ENCODE measurements at places on chromosomes 5 and 9.
A peak's percentile ranks its signal among the peaks of the same experiment; 100 is the strongest.

GRCh38 chr5:143886096-143886495, 74.1 kb downstream of the HMHB1 start:
- no peaks in the 10 kb centered on the region for H3K36me3 ChIP-seq
- peaks cover 16% of the 10 kb centered on the region for H3K27me3 ChIP-seq
- H3K4me3 ChIP-seq, result no peak overlapping the region

DNA sequence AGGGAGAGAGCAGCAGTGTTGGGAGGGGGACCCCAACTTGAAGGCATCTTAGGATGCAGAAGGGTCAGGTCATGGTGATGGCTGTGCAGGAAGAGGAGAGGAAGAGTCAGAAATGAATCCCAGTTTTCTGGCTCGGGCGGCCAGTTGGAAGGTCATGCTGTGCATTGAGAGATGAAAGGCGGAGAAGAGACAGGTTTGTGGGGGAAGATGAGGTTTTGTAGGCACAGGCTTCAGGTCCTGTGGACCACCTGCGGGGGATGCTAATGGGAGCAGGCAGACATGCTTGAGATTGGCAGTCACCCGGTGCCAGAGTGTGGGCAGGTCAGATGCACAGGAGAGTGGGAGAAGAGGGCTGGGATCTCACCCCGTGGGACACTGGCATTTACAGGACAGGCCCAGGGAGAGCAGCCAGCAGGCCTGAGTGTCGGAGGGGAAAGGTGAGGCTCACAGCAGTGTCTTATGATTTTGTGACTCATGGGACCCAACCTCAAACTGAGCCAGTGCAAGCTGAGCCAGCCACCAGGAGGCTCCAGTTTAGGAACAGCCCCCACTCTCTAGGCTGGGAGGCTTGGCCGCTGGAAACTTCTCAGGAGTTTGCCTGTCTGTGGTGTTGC, 17.5 kb downstream of the STXBP1 start:
- H3K36me3 ChIP-seq, result no peaks in the 10 kb centered on the region
- H3K27ac ChIP-seq, result no peak overlapping the region
- H3K27me3 ChIP-seq, result no peaks in the 10 kb centered on the region
- no peak overlapping the region for H3K4me3 ChIP-seq

GRCh38 chr9:136840140-136840876, 2.0 kb upstream of the AJM1 start:
- peaks cover 6% of the 10 kb centered on the region for H3K36me3 ChIP-seq
- no peak overlapping the region for H3K4me3 ChIP-seq
- H3K27me3 ChIP-seq, result peaks cover 5% of the 10 kb centered on the region
- DNase-seq, result no peak
- H3K27ac ChIP-seq, result no peak overlapping the region

GRCh38 chr9:38432922-38433510, 8.8 kb upstream of the IGFBPL1 start:
- H3K27me3 ChIP-seq, result peaks cover 4% of the 10 kb centered on the region
- peaks cover 3% of the 10 kb centered on the region for H3K4me1 ChIP-seq
- no peak overlapping the region for H3K4me3 ChIP-seq
- no peaks in the 10 kb centered on the region for H3K36me3 ChIP-seq
- H3K27ac ChIP-seq, result no peak overlapping the region
- DNase-seq, result no peak

- H3K4me1 ChIP-seq, result peaks cover 66% of the 10 kb centered on the region
- DNase-seq, result peak; percentile 8
- peaks cover 34% of the 10 kb centered on the region for H3K36me3 ChIP-seq
- H3K27me3 ChIP-seq, result no peaks in the 10 kb centered on the region
Measured at GRCh38 chr5:372996-373709, 51.6 kb downstream of the AHRR start.

DNA sequence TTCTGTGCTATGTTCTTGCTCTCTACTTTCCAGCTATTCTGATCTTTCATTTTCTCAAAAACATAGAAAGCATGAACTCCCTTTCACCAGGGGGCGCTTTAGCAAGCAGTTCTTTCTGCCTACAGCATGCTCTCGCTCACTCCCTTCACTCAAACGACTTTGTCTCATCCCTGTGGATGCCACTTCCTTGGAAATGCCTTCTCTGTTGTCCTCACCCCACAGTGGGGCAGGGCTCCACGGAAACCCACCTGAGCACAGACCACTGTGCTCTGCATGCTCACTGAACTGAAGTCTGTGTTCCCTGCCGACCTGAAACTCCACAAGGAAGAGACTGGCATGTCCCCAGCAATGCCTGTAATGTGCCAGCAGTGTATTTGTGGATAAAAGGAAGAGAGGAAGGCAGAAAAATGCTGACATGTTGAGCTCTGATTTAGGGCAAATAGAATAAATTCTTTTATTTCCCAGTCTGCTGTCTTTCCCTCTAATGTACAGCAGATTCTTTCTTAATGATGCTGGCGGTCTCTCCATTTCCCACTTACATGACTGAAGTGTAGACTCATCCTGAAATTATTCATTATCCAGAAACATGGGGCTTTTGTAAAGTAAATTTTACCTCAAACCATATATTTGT, 4.9 kb upstream of the ROR2 start:
- H3K4me3 ChIP-seq, result peak overlapping the region; percentile 28
- no peak for DNase-seq
- H3K27ac ChIP-seq, result no peak overlapping the region
- peaks cover 43% of the 10 kb centered on the region for H3K27me3 ChIP-seq
- no peaks in the 10 kb centered on the region for H3K36me3 ChIP-seq
- H3K4me1 ChIP-seq, result peaks cover 7% of the 10 kb centered on the region

GRCh38 chr5:61802456-61802855, 470.4 kb downstream of the ZSWIM6 start:
- no peaks in the 10 kb centered on the region for H3K27me3 ChIP-seq
- H3K27ac ChIP-seq, result no peak overlapping the region
- no peak for DNase-seq

- H3K36me3 ChIP-seq, result no peaks in the 10 kb centered on the region
- H3K4me1 ChIP-seq, result no peaks in the 10 kb centered on the region
- no peak for DNase-seq
- no peak overlapping the region for H3K27ac ChIP-seq
Measured at GRCh38 chr5:24439465-24439864, 205.3 kb downstream of the CDH10 start.

DNA sequence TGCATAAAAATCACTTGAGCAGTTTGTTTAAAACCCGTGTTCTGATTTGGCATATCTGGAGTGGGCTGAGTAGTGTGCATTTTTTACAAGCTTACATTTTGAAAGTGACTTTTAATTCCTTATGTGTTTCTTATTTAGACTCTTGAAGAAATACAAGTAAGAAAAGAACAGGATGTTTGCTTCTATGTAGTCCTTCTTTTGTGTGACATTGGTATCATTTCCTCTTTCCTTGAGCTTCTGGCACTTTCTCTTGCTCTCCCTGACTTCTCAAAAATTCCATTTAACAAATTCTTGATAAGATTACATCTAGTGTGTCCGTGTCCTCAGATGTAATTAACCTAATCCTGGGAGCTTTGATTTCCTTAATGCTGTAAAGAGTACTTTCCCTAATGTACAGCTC, 12.5 kb downstream of the GARNL3 start:
- no peaks in the 10 kb centered on the region for H3K4me1 ChIP-seq
- peaks cover 14% of the 10 kb centered on the region for H3K27me3 ChIP-seq
- DNase-seq, result no peak
- H3K36me3 ChIP-seq, result no peaks in the 10 kb centered on the region

- H3K27me3 ChIP-seq, result no peaks in the 10 kb centered on the region
- H3K4me3 ChIP-seq, result no peak overlapping the region
- H3K36me3 ChIP-seq, result no peaks in the 10 kb centered on the region
- no peaks in the 10 kb centered on the region for H3K4me1 ChIP-seq
Measured at GRCh38 chr5:51278539-51278938, 104.7 kb upstream of the ISL1 start.

DNA sequence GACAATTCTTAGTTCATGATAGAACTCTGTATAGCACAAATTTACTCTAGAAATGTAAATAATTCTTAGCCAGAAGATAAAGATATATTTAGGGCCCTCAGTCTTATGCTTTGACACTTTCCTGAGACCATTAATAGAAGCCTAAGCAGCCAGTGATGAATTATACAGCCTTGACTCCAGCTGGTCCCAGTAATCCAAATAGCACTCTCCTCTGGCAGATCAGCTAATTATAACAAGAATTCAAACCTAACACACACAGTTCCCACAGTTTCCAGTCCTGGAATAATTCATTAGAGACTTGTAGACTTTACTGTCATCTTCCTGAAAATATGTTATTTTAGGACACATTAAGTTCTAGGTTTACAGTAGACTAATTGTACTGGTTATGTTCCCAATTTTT, 50.4 kb downstream of the SHOC1 start:
- H3K27ac ChIP-seq, result no peak overlapping the region
- H3K27me3 ChIP-seq, result no peaks in the 10 kb centered on the region
- H3K4me3 ChIP-seq, result no peak overlapping the region
- peaks cover 1% of the 10 kb centered on the region for H3K4me1 ChIP-seq
- peaks cover 2% of the 10 kb centered on the region for H3K36me3 ChIP-seq

DNA sequence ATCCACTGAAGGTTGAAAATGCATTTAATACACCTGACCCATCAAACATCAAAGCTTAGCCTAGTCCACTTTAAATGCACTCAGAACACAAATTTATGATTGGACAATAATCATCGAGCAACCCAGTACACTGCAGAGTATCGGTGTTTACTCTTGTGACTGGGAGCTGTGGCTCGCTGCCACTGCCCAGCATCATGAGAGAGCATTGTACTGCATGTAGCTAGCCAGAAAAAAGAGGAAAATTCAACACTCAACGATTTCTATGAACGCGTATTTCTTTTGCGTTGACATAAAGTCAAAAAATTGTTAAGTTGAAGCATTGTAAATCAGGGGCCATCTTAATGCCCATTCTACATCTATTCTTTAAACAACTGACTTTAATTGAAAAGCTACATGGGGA, 95.1 kb upstream of the CD180 start:
- H3K27ac ChIP-seq, result no peak overlapping the region
- DNase-seq, result no peak
- no peak overlapping the region for H3K4me3 ChIP-seq
- H3K4me1 ChIP-seq, result no peaks in the 10 kb centered on the region
- H3K27me3 ChIP-seq, result peaks cover 3% of the 10 kb centered on the region

DNA sequence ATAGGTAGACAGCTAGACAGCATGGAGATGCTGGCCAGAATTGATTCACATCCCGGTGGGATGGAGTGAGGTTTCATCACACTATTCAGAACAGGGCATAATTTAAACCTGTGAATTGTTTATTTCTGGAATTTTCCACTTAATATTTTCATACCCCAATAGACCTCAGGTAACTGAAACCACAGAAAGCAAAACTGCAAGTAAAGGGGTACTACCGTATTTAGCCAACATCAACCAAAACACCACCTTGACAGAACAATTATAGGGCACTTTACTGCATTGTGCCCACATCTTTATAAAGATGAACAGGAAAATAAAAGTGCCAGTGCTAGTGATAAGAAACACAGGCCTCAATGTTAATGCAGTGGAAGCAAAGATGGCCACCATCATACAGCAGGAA, 7.5 kb downstream of the SERINC5 start:
- H3K27me3 ChIP-seq, result no peaks in the 10 kb centered on the region
- peaks cover 60% of the 10 kb centered on the region for H3K4me1 ChIP-seq
- peaks cover 55% of the 10 kb centered on the region for H3K36me3 ChIP-seq
- H3K27ac ChIP-seq, result peak overlapping the region; percentile 49
- no peak for DNase-seq

DNA sequence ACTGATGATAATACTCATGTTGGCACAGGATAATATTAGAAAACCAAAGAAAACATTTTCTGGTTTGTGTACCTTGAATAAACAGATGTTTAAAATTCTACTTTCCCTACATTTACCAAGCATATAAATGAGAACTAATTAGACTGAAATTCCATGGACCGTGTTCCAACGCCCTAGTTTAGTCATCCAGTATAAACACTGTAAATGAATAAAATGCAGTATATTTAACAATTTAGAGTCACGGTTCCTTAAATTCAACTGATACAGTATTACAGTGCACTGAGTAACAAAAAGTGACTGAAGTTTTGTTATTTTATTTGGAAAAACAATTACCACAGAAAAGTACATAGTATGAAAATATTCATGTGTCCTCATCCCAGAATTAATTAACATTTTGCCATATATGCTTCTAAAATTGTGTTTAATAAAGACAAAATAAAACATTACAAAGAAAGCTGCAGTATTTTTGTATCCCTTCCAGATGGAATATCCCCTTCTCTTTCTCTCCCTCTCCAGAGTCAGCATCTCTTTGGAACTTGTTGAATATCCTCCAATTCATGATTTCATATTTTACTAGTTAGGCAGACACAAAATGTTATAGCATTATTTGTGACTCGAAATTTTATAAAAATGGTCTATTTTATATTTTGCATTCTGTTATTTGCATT, 112.5 kb downstream of the HMHB1 start:
- H3K4me1 ChIP-seq, result peaks cover 10% of the 10 kb centered on the region
- no peaks in the 10 kb centered on the region for H3K27me3 ChIP-seq
- H3K36me3 ChIP-seq, result no peaks in the 10 kb centered on the region
- H3K27ac ChIP-seq, result no peak overlapping the region

DNA sequence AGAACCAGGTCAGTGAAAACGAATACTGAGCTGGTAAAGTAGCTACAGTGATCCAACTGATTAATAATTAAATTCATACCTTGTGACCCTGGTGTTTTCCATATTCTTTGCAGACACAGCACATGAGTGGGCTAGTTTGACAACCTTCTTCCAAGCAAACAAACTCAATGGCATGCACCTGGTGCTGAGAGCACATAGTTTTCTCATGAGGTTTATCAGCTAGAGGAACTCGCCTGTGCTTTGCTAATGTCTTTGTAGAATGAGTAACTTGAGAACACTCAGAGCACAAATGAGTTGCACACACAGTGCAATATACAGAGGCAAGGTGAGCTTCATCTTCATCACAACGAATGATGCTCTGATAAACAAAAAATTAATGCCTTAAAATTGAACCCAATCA, 12.6 kb downstream of the TRIM23 start:
- DNase-seq, result no peak
- H3K4me1 ChIP-seq, result no peaks in the 10 kb centered on the region
- H3K27ac ChIP-seq, result no peak overlapping the region

- H3K27me3 ChIP-seq, result no peaks in the 10 kb centered on the region
- no peak for DNase-seq
- H3K4me1 ChIP-seq, result no peaks in the 10 kb centered on the region
- no peak overlapping the region for H3K4me3 ChIP-seq
- H3K36me3 ChIP-seq, result no peaks in the 10 kb centered on the region
Measured at GRCh38 chr9:80242022-80242421, 670.3 kb downstream of the TLE4 start.

GRCh38 chr9:107486674-107487520, 2.7 kb downstream of the KLF4 start:
- H3K27me3 ChIP-seq, result peaks cover 61% of the 10 kb centered on the region
- no peaks in the 10 kb centered on the region for H3K36me3 ChIP-seq
- no peak overlapping the region for H3K4me3 ChIP-seq
- H3K4me1 ChIP-seq, result peaks cover 12% of the 10 kb centered on the region

DNA sequence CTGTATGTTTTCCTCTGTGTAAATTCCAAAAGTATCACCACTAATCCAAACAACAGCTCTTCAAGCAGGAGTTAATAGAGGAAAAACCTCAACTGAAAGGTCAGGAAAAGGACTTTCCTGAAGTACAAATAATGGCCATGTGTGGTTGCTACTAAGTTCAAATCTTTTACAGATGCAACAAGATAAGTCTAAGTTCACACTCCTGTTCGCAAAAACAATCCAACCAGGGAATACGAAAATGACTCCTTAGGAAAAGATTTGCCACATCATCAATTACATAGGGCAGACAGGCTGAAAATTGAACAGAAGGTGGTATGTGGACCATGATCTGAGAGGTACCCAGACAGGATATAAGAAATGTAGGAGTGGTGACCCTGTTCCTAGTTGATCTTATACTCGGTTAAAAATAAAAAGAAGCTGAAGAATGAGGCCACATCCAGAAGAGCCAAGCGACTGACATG, 210.2 kb downstream of the TSSK1B start:
- H3K36me3 ChIP-seq, result no peaks in the 10 kb centered on the region
- H3K4me3 ChIP-seq, result no peak overlapping the region
- H3K27ac ChIP-seq, result no peak overlapping the region
- DNase-seq, result no peak
- no peaks in the 10 kb centered on the region for H3K4me1 ChIP-seq
